ENCODE measurements at places on chromosomes 5 and 9.

DNA sequence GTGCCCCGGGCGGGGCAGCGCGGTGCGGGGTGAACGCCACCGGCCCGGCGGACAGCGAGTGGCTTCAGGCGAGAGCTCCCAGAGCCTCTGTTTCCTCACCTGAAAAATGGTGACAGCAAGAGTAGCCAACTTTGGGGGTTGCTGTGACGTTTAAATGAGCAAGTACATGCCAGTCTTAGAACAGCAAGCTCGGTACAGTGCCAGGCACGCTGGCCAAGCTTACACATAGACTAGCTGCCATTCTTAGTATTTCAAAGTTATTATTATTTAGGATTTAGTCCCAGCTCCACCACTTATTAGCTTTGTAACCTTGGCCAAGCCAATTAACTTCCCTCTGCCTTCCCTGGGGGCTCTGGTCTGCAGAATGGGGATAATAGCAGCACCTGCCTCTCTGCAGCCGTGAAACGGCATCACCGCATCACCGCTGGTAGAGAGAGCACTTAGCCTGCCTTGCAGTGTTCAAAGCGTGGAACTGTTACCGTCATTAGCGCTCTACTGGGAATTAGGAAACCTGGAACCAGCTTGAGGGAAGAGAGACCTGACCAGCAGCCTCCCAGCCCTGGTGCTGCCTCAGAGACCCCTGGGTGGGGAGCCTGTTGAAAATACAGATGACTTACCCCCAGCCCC is at the start of gene C9orf50:
C9orf50 (minus strand) TSS at position 433 of the 627 bp plus-strand sequence. CDS start 527 bp downstream, outside the sequence.
- DNase-seq = no peak

DNA sequence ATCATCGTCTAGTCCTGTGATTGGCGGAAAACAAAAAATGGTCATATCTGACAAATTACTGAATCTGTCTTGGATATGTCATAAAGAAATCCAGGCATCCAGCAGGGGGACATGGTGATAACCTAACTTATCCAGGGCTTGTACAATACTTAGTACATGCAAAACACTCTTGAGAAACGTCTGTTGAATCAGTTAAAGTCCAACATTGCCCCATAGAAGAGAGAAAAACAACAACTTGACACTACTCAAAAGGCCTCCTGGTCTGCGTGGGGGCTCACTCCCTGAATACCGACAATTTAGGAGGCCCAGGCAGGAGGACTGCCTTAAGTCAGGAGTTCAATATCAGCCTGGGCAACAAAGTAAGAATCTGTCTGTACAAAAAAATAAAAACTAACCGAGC is 217.5 kb downstream of the DCP2 start:
- no peak for DNase-seq

DNA sequence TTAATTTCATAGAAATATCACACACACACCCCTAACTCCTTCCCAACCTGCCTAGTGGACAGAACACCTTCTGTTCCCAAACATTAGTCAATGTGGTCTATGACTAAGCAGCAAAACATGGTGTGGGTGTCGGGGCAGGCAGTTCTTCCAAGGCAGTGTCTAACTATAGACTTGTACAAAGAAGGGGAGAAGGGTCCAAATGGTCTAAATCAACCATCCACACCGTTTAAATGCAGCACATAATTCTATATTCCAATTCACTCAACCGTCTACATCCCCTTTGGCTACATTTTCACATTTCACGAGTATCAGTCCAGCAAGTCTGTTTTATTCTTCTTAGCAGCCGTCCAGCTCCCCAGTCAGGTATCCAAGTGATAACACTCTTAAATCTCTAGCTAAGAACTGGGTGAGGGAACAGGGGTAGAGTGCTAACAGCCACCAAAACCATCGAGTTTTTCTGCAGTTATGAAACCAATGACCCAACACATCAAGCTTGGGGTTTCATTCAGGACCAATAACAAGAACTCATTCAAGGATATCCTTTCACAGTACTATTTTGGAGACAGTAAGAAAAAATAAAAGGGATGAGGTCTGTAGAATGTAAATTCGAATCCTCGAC is 3.3 kb downstream of the ZNF608 start:
- DNase-seq = peak; percentile 63

DNA sequence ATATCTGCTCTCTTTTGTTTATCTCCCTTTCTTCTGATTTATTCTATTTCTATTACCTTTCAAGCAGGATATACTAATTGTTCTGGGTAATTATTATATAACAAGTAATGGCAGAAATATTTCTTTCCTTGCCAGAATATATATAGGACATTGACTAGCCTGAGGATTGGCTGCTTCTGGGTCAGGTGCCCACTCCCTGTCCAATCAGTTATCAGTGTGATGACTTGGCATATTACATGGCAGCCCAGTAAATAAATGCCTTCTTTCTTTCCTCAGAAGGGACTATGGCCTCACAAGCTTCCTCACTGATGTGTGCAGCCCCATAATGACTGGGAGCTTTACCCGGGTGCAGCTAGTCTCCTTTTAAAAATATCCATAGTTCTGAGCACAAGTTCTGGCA is 301.1 kb downstream of the EFNA5 start:
- DNase-seq = no peak

GRCh38 chr9:115117999-115118878 is at the start of gene TNC:
Gene TNC, minus strand, starts transcription at chr9:115118157. Its CDS starts 27,139 bp downstream, at chr9:115091018.
- DNase-seq = peak; percentile 83

DNA sequence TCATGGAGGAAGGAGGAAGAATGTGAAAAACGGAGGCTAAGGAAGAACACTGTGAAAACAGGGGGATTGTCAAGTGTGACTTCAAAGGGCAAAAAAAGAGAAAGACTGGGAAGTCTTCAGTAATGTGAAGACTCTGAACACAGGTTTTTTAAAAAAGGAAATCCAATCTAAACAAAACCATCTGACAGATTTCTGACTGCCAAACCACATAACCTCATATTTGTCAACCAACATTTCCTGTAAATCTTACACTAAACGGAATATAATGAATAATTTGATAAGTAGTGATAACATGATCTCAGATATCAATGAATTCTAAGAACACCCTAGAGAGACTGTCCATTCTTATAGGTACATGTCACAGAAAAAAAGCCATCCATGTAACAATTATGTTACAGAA is 124.7 kb downstream of the FBN2 start:
- no peak for DNase-seq

GRCh38 chr9:125241863-125242739 is 958 bp upstream of the HSPA5 start:
- no peak for DNase-seq

GRCh38 chr5:109703166-109703565 is 13.4 kb downstream of the MAN2A1 start:
- DNase-seq = no peak

DNA sequence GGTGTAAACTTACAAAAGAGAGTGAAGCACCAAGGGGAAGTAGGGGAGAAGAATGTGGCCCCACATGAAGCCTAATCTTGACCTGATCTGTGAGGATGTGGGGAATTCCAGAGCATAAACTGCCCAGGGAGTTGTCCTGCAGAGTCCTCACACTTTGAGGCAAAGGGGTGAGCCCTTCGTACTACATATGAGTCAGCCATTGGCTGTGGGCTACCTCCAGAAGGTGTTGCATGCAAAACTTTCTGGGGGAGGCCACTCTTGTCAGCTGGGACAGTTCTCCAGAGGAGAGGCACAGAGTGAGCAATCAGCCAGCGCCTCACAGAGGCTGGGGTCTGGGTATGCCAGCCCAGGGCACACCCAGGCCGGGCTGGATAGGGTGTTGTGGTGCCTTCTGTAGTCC is 98.1 kb upstream of the NMUR2 start:
- DNase-seq = no peak

DNA sequence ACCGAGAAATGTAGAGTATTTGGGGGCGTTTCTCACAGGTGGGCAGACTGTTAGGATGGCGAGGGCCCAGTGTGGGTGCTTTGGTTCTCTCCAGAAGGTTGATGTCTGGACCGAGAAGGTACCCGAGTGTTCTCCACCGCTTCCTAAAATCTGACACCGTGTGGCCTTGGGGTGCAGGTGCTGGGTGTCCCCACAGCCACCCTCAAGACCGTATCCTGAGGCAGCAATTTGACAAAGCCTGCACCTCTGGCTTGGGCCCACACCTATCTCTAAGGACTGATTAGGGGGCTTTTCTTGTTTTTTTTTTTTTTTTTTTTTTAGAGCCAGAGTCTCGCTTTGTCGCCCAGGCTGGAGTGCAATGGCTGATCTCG is 1.3 kb downstream of the PPP1R26 start:
- DNase-seq = no peak

DNA sequence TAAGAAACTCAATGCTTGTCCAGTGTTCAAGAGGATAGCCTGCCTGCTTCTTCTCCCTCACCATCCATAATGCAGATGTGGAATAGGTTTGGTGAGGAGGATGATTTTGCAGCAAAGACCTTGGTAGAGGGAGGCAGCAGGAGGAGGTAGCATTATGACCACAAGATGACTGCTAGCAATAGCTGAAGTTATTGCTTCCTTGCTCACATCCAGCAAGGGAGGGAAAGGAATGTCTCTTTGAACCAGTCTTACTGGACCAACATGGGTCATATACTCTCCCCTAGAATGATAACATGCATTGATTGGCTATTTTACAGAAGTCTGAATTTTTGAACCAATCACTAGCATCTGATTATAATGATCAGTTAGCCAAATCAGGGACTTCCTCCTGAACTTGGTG is 607.6 kb downstream of the EBF1 start:
- DNase-seq = no peak

DNA sequence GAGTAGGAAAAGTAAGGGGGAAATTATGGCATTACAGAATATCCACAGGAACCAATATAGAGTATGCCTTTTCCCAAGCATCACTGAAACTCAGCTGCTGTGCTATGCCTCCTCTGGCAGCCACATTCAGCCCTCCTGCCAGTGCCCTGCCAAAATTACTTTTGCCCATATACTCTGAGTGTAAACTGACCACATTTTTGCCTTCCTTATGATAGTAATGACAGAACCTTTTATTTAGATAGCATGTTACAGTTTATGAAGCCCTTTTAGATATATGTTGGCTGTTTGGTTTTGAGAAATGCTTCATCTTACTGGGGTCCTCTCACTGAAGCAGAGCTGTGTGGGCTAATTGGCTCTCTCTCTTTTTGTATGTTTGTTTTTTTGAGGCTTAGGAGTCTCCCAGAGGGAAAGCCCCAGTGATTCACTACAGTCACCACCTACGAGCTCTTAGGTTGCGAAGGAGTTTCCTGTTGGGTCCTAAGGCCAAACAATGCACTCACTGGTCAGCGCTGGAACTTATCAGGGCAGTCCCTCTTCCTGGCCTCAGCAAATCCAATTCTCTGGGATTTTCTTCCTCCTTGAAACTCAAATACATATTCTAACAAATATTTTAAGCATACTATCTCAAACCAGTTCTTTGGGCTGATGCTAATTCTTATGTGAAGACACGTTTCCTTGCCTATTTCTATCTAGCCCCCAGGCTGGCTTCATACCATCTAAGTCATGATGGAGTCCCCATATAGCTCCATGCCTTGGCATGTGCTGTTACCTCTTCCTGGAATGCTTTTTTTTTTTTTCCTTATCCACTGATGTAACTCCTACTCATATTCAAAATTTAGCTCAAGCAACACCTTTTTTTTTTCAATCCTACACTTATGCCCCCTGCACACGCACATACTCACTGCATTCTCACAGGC is 3.7 kb downstream of the PHF24 start:
- DNase-seq = no peak

DNA sequence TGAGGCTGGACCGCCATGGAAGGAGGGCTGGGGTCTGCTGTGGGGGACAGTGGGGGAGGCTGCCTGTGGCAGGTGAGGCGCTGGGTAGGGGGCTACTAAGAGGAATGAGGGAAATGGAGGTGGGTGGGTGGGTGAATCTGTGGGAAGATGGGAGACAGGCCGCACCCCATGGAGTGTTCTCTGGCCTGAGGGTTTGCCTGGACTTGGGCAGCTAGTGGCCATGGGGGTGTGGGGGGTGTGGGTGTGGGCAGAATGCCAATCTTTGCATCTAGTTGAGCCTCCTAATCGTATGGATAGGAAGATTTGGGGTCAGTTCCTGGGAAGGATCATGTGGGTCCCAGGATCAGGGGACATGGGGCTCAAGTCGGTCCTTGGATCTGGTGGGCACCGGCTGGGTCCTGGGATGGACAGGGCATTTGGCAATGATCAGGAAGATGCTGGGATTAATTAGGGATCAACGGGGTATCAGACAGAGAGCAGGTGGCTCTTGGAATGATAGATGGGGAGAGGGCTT is 518 bp downstream of the ZDHHC12 start:
- no peak for DNase-seq

GRCh38 chr5:2143646-2144353 is 261.1 kb upstream of the IRX4 start:
- DNase-seq = no peak

- DNase-seq = no peak
Measured at GRCh38 chr5:81402192-81402930, 8.4 kb upstream of the ACOT12 start.

- DNase-seq = no peak
Measured at GRCh38 chr9:74847478-74848152, 40.1 kb downstream of the TRPM6 start.

DNA sequence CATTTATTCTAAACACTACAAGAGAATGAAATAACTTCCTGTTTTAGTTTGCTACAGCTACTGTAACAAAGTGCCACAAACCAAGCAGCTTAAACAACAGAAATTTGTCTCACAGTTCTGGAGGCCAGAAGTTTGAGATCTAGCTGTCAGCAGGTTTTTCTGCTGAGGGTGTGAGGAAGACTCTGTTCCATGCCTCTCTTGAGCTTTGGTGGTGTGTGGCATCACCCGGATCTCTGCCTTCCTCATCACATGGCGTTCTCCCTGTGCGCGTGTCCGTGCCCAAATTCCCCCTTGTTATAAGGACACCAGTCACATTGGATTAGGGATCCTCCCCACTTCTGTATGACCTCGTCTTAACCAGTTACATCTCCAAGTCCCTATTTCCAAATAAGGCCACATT is 97.7 kb downstream of the CFAP95 start:
- no peak for DNase-seq

DNA sequence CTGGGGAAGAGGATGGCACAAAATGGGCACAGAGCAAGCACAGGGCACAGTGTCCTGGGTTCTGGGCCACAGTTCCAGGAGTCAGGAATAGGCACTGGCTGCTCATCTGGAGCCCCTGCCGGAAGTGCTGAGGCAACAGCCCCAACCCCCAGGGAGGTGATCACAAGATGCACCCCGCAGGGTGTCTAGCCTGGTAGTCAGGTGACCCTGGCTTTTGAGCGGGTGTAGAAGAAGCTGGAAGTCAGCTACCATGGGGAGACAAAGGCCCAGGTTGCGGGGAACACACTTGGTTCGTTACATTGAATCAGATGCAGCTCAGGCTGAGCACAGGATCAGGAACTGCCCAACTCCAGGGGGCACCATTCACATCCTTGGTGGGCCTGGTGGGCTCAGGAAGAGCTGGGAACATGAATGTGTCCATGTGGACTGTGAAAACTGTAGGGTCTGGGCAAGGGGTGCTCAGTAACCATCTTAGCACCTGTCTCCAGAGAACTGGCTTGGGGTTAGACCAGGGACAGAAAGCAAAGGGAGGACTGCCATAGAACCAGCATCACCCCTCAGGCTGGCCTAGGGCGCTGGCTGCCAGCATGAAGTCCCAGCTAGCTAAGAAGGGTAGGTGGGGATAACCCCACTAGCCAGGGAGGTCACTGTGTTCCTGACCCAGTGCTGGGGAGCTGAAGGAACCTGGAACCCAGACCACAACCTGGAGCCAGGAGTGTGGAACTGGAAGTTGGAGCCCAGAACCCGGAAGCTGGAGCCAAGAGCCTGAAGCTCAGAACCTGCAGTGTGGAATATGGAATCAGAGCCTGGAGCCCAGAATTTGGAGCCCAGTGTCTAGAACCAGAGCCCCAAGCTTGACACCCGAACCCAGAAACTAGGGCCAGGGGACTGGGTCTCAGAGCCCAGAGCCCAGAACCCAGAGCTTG is 6.1 kb upstream of the SLC34A1 start:
- DNase-seq = no peak

GRCh38 chr9:83701769-83702168 is 6.0 kb downstream of the UBQLN1 start:
- no peak for DNase-seq

- DNase-seq = no peak
Measured at GRCh38 chr9:2288309-2288708, 273.2 kb downstream of the SMARCA2 start.
